ENCODE measurements at places on chromosomes 11 and 22. TPM values are rescaled to one million over a fixed set of nuclear protein-coding genes. Genes with fewer than 3 reads are reported as not detected.

GRCh38 chr11:76672431-76673175, 2.1 kb upstream of the LRRC32 start:
- no peak overlapping the region for H3K4me3 ChIP-seq
- no peaks in the 10 kb centered on the region for H3K27me3 ChIP-seq
- no peak for DNase-seq
- H3K4me1 ChIP-seq: peaks cover 44% of the 10 kb centered on the region
- no peaks in the 10 kb centered on the region for H3K36me3 ChIP-seq

P2RY2 gene
- 0.83 TPM for total RNA-seq

DNA sequence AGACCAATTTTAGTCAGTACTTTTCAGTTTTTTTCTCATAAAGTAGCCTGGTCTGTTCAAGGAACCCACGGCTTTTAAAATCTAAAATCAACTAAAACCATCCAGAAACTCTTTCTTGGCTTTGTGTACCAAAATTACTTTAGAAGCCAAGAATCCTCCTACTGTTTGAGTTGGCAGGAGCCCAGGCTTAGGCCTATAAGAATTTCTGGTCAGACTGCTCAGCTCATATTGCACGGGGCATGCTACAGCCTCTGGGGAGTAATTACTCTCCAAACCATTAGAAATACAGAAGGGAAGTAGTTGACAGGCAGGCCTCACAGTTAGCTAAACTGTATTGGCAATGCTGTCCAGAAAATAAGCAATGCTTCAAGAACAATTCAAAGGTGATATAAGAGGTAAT, 1862.9 kb upstream of the RAG2 start:
- peaks cover 11% of the 10 kb centered on the region for H3K4me1 ChIP-seq
- H3K27ac ChIP-seq: no peak overlapping the region
- no peaks in the 10 kb centered on the region for H3K27me3 ChIP-seq

DAGLA gene
- 4.6 TPM for total RNA-seq

NRGN gene
- 1.6 TPM for total RNA-seq

- no peaks in the 10 kb centered on the region for H3K36me3 ChIP-seq
- H3K27ac ChIP-seq: no peak overlapping the region
- DNase-seq: no peak
- H3K4me1 ChIP-seq: no peaks in the 10 kb centered on the region
- H3K4me3 ChIP-seq: no peak overlapping the region
Observed at GRCh38 chr22:45718391-45718790, 46.8 kb downstream of the ATXN10 start.

ANO9 gene
- total RNA-seq: 0.11 TPM

POLR2L gene
- total RNA-seq: 109 TPM

MUC5AC gene
- under 0.01 TPM for total RNA-seq

DNA sequence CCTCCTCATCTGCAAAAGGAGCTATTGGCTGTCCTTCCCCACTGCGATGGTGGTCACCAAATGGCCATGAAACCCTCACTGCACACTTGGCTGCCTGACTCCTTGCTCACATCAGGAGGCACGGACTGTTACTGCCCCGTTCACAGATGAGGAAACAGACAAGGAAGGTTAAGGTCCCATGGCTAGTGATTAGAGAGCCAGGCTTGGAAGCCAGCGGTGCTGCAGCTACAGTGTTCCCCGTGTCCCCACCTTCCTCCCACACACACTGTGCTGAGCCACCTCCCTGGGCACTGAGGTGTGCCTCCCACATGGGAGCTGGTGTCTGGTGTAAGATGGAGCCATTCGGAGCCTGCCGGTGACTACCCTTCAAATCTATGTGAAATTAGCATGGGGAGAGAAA, 2.6 kb downstream of the ARHGAP8 start:
- H3K4me3 ChIP-seq: no peak overlapping the region
- peaks cover 22% of the 10 kb centered on the region for H3K27me3 ChIP-seq
- no peak for DNase-seq
- no peak overlapping the region for H3K27ac ChIP-seq
- H3K4me1 ChIP-seq: peaks cover 18% of the 10 kb centered on the region

DNA sequence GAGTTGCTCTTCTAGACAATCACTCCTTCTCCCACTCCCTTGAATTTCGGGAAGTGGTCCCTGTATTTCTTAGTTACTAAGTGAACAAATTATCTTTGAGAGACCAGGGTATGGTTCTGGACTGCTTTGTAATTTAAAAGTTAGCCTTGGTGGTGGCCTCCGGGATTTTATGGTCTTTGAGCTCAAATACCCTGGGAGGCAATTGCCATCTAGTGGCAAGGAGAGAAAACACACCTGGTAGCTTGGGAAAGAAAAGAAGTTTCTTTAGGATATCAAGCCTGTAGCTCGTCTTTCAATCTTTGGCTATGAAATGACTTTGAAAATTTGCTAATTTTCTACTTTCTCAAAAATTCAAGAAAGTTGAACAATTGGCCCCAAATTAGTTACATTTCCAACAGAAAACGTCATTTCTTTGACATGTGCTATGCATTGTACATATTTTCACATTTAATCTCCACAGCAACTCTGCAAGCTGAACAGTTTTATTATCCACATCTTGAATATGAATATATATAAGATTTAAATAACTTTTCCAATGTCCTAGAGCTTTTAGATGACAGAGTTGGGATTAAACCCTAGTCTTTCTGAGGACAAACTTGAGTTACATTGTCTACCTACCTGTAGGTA, 39.1 kb downstream of the MMP27 start:
- H3K27ac ChIP-seq: no peak overlapping the region
- H3K4me3 ChIP-seq: no peak overlapping the region
- no peaks in the 10 kb centered on the region for H3K27me3 ChIP-seq
- no peak for DNase-seq

GRCh38 chr22:48258064-48258701, 1495.7 kb downstream of the TBC1D22A start:
- DNase-seq: no peak
- no peaks in the 10 kb centered on the region for H3K36me3 ChIP-seq
- H3K4me3 ChIP-seq: no peak overlapping the region
- no peak overlapping the region for H3K27ac ChIP-seq

- H3K27ac ChIP-seq: no peak overlapping the region
- no peaks in the 10 kb centered on the region for H3K36me3 ChIP-seq
- DNase-seq: no peak
- H3K4me3 ChIP-seq: no peak overlapping the region
Observed at GRCh38 chr11:71542879-71543777, 5.1 kb upstream of the KRTAP5-9 start.

OR2AG2 gene
- not detected for total RNA-seq

- no peak for DNase-seq
- no peaks in the 10 kb centered on the region for H3K36me3 ChIP-seq
- H3K4me1 ChIP-seq: peaks cover 6% of the 10 kb centered on the region
- H3K27me3 ChIP-seq: no peaks in the 10 kb centered on the region
- no peak overlapping the region for H3K27ac ChIP-seq
Observed at GRCh38 chr11:83692675-83693074, 406.5 kb upstream of the CCDC90B start.

DNA sequence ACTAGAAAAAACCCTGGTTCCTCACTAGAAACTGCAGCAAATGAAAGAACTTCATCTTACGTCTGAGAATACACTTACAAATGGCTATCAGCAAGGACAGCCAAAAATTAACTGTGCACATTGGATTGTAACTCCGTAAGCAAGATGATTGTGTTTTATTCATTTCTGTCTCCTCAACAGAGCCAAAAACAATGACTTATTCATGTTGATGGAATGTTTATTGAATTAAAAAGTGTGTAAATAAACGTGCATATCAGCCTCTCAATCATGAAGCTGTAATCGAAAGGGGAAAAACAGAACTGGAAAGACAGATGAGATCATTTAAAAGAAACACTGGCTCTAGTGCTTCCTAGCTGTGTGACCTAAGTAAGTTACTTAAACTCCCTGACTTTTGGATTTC, 307.5 kb upstream of the ZC3H12C start:
- no peak for DNase-seq
- H3K27ac ChIP-seq: no peak overlapping the region
- H3K27me3 ChIP-seq: no peaks in the 10 kb centered on the region
- no peak overlapping the region for H3K4me3 ChIP-seq
- H3K36me3 ChIP-seq: no peaks in the 10 kb centered on the region

- no peak overlapping the region for H3K4me3 ChIP-seq
- H3K27ac ChIP-seq: no peak overlapping the region
- no peaks in the 10 kb centered on the region for H3K36me3 ChIP-seq
- no peaks in the 10 kb centered on the region for H3K4me1 ChIP-seq
Observed at GRCh38 chr11:119907122-119907851, 178.3 kb upstream of the NECTIN1 start.
